ENCODE measurements at places on chromosomes 16 and 17.

DNA sequence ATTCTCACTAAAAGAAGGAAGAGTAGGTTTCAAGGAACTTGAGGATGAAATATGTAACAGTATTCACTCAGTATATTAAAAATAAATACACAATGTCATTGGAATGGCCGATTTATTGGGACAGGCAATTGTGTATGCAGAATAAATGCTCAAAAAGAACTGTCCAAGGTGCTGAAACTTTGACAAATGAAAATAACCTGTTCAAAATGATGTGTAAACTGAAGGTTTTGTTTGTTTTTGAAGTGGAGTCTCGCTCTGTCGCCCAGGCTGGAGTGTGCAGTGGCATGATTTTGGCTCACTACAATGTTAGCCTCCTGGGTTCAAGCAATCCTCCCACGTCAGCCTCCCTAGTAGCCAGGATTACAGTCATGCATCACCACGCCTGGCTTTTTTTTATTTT, 318.7 kb upstream of the RBFOX1 start:
- DNase-seq: no peak

DNA sequence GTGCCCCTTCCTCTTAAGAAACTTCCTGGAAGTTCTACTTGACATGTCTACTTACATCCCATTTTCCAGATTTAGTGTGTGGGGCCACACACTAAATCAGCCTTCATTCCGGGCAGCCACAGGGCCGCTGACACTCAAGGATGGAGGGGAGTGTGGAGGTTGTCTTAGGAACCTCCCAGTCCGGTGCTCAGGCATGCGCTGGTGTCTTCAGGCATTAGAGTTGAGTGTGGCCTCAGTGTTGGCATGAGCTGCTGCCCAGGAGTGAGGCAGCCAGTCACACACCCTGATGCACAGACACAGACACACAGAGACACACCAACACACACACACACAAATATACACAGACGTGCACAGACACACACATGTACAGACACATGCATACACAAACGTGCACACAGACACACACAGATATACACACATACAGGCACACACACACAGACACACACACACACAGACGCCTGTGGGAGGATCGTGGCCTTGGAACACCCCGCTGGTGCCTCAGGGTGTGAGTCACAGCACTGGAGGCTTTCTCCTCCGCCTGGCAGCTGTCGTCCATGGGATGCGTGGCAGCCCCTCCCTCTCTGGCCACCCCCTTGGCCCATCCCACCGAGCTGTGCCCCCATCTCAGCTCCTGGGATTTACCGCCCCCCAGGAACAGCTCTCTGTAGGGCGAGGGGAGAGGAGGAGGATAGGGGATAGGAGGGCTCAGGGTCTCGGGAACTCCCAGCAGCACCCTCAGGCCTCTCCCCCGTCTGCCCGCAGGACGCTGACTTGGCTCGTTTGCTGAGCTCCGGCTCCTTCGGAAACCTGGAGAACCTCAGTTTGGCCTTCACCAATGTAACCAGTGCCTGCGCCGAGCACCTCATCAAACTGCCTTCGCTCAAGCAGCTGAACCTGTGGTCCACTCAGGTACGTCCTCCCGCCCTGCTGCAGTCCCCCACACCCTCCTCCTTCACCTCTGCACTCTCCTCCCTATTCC, 75.6 kb upstream of the PLCG2 start:
- DNase-seq: no peak

DNA sequence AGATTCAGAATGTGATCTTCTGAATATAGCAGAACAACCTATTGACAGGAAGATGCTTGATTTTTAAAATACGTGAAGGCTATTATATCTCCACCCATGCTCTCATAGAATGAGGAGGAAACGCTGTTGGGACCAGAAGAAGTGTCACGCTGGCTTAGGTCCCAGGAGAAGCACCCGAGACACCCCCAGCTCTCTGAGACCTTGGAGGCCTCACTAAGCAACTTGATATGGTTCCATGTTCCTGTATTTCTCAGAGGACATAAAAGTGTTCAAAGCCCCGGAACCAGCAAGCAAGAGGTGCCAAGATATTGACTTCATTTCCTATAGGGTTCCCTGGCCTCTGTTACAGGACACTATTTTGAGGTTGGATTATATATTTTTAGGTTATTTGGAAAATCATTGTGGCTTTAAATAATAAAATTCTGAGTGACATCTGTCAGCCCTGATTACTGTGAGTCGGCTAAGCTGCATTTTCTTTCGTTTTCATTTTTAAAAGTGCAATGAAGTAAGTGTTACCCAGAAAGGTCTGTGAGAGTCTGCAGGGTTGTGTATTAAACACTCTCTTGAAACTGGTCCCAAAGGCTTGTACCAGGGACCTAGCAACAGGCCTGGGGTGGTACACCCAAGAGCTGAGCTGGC, 400.0 kb downstream of the SOX9 start:
- no peak for DNase-seq

GRCh38 chr16:84507011-84507982, 2.8 kb upstream of the MEAK7 start:
- no peak for DNase-seq

DNA sequence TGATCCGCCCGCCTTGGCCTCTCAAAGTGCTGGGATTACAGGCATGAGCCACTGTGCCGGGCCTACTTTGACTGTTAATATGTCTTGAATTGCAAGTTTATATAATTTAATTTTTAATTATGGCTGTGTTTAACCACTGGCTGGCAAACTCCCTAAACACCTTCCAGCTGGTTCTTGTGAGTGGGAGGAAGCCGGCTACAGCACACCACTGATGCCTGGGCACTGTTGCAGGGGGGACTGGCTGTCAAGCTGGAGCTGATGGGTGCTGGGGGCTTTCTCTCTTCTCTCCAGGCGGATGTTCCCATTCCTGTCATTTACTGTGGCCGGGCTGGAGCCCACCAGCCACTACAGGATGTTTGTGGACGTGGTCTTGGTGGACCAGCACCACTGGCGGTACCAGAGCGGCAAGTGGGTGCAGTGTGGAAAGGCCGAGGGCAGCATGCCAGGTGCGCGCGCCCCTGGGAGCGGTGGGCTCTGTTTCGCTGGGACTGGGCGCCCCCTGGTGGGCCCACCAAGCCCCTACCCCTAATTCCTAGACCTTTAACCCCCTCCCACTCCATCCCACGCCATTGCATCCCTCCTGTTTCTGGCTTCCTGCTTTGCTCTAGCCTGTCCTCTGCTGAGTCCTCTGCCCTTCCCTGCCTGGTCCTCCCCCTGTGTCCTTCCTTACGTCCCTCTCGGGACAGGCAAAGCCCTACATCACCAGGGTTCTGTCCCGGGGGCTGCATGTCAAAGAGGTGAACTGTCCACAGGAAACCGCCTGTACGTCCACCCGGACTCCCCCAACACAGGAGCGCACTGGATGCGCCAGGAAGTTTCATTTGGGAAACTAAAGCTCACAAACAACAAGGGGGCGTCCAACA, 9.5 kb downstream of the TBX21 start:
- no peak for DNase-seq

- no peak for DNase-seq
Observed at GRCh38 chr16:14007450-14007849, 63.7 kb upstream of the MRTFB start.

GRCh38 chr16:88558457-88559442, 11.5 kb upstream of the ZC3H18 start:
- DNase-seq: no peak

GRCh38 chr17:82246365-82247181, 17.7 kb downstream of the SLC16A3 start:
- DNase-seq: no peak

- no peak for DNase-seq
Observed at GRCh38 chr16:89581045-89581695, 5.6 kb downstream of the CPNE7 start.

DNA sequence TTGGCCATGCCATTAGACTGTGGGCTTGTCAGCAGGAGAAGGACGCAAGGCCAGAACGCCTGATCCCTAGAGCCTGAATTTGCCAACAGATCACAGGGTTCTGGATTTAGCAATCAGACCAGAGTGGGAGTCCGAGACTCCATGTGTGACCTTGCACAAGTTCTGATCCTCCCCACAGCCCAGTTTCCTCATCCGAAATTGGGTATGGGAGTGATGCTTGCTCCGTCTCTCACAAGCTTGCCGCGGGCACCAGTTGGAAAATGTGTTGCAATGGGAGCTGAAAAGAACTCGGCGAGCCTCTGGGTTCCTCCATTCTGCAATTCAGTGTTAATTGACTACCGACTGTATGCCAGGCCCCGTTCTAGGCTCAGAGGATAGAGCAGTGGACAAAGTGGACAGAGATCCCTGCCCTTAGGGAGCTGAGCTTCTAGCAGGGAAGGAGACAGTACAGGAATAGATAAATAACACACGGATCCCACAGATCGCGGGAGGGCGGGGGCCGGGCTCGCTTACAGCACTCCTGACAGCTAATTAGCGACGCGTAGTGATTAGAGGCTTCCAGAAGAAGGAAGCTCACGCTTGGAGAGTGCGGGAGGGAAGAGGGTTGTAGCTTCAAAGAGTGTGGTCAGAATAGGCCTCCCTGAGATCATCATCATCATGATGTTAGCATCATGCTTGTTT, 150.4 kb upstream of the CIBAR2 start:
- no peak for DNase-seq

- DNase-seq: no peak
Observed at GRCh38 chr17:43171586-43172487, 823 bp downstream of the NBR1 start.

DNA sequence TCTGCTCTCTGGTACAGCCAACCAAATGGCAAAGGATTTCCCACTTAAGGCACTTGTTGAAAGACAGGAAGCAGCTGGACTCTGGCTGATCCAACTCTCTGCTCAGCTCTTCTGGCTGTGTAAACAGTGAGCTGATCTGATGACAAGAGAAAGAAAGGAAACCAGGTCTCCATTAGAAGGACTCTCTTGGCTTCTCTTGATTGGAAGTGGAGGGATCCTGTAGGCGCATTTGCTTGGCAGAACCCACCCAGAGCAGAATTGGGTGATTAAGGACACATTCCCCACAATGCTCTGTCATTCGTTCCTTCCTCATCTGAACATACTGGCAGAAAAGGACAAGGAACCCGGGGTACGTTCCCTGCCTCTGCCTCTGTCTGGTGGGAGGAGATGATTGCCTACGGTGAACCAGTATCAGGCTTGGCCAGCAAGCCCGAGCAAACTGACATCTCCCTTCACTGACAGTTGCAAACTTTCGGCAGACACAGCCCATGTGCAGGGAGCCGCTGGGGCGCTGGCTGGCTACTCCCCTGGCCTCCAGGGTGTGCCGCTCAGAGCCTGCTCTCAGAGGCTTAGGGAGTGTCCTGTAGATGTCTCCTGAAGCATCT, 29.1 kb downstream of the LDHD start:
- peak; percentile 28 for DNase-seq

GRCh38 chr17:69093279-69093789, 32.6 kb upstream of the ABCA9 start:
- no peak for DNase-seq

DNA sequence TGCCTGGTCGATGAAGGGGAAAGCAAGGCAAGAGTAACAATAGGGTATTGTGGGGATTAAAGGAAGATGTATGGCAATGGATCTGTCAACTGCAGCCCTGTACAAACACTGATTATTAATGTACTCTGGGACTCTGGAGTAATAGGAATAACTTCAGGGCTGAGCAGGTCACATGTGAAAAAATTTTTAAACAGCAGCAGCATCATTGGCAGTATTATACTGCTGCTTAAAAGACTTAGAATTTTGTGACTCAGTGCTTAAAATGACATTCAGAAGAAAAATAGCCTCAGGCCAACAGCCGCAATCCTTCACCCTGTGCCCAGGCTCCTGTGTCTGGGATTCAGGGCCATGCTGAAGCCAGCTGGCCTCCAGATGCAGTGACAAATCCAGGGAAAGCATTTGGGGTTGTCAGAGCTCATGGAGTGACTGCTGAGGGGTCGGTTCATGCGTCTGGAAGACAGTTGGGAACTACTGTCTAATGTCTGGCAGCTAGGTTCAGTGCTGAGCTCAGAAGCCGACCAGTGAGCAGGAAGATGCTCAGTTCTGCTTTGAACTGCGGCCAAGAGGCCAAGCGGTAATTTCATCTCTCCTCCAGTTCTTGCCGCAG, 22.2 kb downstream of the TEX2 start:
- no peak for DNase-seq

DNA sequence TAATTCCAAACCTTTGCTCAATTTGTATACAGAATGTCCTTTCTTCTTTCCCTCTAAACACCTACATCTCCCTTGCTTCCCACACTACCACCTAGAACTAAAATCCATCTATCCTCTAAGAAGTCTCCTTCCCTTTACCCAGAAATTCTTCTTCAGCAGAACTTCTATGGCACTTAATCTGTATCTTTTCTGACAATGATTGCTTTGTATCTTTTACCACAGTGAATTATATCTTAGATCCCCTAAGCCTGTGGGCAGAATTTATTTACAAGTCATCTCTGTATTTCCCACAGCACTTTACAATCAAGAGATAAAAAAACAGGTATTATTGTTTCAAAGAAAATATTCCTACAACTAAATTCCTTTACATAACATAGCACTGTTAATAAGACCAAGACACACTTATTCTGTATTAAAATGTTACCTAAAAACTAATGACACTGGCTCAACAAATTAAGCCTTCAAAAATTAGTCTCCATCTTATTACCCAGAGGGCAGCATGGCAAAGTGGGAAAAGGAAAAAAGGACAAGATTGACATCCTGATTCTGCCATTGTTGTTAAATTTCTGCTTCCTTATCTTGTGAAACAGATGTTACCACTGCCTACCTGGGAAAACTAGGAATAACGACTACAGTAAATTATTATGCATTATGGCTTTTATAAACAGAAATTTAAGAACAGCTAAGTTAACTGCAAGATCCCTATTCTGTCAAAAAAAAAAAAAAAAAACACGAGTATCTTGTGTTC, 42.8 kb downstream of the KANSL1 start:
- DNase-seq: no peak

- DNase-seq: no peak
Observed at GRCh38 chr17:50303051-50303450, 28.8 kb downstream of the TMEM92 start.

- DNase-seq: peak; percentile 8
Observed at GRCh38 chr16:58684354-58685083, at the start of gene SLC38A7. SLC38A7 (minus strand) TSS chr16:58684770; CDS start chr16:58680126, 4,644 bp downstream.

DNA sequence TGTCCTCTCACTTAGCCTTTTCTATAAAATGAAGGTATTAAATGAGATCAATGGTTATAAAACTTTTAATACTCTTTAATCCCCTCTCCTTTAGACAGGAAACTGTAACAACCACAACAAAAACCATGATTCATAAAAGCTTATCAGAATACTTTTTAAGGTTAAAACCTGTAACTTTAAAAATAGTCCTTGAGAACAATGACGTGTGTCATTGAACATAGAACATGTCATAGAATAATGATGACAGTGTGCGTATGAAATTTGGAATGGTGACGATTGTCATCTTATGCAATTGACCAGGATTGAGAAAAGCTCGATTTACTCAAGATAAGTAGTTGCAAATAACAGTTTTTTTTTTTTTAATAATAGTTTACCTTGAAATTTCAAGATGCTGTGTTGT, 94.1 kb downstream of the PLCG2 start:
- no peak for DNase-seq
